ENCODE measurements at places on chromosomes 16 and 17.

DNA sequence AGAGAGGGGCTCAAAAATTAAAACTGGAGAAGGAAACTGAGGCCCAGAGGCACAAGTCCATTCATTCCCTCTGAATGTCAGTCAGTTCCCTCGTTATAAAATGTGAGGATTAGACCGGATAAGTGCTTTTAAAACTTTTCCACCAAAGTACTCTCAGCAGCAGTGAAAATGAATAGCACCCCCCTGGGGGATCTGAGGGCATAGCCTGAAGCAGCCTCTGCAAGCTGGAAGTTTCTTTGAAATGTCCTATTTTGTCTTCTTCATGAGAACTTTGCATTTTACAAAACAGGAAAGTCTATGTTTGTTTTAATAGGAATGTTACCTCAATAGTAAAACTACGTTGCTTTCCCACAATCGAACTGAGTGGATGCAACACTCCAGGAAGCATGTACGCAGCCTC, 273.0 kb downstream of the CEP112 start:
- DNase-seq: no peak

- DNase-seq: peak; percentile 97
These were observed 34.3 kb downstream of the STAT5A start for GRCh38 chr17:42322382-42323267.

- DNase-seq: no peak
These were observed 12.1 kb upstream of the NLK start for GRCh38 chr17:28030386-28030785.

DNA sequence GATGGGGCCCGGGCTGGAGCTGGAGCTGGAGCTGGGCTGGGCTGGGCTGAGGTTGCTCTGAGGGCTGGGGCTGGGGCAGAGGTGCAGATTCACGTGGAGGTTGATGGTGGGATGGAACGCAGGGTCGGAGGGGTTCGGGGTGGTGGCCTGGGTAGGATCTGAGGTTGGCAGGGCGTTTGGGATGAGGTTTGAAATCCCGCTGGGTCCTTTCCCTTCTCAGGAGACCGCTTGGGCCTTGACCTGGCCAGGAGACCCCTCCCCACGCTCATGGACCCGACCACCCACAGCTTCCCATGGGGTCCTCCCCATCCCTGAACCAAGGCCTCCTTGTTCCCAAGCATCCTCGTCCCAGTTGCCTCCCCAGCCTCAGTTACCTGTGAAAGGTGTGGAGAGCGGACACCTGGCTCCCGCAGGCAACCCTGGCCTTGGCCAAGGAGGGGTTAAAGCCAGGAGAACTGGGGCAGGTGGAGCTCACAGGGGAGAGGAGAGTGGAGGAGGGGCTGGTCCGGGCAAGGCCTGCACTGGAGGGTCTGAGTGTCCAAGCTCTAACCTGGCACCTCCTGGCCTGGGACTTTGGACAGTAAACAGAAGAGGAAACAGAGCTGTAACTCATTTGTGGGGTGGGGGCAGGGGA, at the start of gene ASGR2:
ASGR2 (minus strand) TSS at position 582 of the 634 bp plus-strand sequence. CDS start 582 bp downstream, outside the sequence.
- DNase-seq: peak; percentile 15

DNA sequence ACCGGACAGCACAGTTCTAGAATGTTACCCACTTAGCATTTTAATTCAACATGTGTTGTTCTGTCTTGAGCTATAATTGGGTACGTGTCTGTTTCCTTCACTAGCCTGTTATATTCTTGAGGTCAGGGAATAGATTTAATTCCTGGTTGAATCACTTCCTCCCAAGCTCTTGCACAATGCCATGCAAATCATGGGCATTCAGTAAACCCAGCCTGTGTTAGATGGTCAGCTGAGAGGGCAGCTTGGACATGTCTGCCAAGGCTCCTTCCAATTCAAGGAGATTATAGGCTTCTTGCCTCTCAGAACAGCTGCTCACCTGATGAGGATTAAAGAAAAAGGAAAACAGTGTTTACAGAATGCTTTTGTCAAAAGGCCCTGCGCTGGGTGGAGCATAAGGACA, 12.6 kb downstream of the C1QTNF1 start:
- DNase-seq: no peak

GRCh38 chr16:12255473-12255872, 278.9 kb downstream of the SNX29 start:
- no peak for DNase-seq

DNA sequence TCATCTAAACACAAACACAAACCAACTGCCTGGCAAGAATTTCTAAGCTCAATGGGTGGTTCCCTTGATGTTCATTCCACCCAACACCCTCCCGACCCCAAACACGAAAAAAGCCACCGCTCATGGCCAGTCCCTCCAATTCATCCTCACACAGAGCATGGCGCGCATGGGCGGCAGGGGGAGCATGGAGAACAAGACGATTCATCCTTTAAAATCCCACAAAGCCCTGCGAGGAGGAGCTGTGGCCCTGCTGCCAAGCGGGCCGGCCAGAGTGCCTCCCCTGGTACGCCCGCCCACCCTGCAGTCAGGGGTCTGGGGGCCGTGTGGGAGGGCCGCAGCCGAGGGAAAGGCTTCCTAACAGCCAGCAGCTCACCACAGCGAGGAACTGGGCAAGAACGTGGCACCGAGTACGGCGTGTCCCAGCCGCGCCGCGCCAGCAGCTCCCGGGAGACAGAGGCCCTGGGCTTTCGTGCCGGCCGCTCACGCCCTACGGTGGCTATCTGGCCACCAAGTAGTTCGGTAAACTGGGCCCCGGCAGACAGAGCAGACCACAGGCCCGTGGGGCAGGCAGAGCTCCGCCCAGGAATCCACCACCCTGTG, 60.9 kb downstream of the KLHDC4 start:
- DNase-seq: no peak

GRCh38 chr16:6949240-6949639, 383.4 kb upstream of the RBFOX1 start:
- no peak for DNase-seq

- no peak for DNase-seq
These were observed 113.6 kb downstream of the SMG6 start for GRCh38 chr17:2190014-2190413.

DNA sequence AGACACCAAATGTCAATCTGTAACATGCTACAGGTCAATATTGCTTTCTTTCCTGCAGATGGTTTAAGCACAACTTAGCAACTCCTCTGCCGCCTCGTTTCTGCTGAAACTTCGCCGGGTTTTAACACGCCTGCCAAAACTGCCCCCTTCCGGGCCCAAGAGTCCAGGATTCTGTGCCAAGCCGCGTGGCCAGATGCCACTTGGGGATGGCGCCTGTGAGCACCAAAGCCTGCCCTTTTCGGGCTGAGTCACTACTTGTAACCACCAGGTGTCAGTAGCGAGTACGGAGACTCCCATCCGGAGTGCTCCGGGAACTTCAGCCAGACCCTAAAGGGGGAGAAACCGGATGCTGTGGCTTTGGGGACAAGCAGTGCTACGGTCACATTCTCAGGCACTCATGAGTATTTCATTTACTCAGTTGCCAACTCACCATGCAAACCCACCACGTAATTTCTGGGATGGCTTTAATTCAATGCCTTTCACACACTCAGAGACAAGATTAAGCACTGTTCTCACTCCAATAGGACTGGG, 7.8 kb downstream of the PMP22 start:
- peak; percentile 32 for DNase-seq

DNA sequence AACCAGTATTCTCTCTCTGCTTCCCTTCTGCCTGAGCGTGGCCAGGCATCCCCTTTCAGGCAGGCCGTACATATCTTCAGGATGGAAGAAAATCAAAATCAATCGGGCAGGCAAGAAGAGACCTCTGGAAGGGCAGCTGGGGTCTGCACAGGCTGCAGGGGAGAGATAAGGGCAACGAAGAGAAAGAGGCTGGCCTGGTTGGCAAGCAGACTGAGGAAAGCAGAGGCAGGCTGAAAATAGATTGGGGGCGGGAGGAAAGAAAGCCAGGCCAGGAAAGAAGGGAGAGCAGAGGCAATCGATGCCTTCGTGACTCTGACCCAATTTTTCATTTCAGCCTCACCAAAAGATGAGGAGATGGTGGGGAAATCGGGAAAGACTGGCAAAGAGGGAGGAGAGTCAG, 18.1 kb downstream of the PIPOX start:
- DNase-seq: no peak

DNA sequence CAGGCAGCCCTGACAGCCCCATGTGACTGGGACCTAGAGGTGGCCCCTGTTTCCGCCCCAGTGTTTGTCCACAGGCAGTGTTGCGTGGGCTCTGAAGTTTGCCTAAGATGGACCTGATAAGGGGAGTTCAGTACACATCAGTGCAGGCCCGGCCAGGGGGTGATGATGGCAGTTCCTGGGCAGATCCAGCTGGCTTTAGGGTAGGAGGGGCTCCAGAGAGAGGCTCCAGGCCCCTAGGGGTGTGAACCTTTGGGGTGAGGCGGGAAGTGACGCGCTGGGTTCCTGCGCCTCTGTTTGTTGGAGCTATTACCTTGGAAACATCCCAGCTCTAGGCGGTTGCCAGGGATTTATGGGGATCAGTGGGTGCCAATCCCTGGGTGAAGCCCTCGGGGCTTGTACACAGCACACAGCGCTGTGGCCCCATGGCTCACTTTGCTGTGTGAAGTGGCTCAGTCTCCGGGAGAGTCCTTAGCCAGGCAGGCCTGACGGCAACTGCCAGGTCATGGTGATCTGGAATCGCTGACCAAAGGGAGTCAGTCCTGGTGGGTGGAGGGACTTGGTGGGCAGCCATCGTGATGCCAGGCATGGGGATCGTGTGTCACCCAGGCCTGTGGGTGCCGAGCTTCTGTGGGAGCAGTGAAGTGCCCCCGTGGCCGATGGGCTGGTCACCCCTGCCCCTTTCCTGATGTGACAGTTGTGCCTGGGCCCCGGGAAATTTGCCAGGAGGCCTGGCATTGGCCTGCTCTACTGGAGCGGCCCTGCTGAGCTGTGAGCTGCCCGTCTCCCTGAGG, 146.1 kb downstream of the SEC14L1 start:
- DNase-seq: no peak

DNA sequence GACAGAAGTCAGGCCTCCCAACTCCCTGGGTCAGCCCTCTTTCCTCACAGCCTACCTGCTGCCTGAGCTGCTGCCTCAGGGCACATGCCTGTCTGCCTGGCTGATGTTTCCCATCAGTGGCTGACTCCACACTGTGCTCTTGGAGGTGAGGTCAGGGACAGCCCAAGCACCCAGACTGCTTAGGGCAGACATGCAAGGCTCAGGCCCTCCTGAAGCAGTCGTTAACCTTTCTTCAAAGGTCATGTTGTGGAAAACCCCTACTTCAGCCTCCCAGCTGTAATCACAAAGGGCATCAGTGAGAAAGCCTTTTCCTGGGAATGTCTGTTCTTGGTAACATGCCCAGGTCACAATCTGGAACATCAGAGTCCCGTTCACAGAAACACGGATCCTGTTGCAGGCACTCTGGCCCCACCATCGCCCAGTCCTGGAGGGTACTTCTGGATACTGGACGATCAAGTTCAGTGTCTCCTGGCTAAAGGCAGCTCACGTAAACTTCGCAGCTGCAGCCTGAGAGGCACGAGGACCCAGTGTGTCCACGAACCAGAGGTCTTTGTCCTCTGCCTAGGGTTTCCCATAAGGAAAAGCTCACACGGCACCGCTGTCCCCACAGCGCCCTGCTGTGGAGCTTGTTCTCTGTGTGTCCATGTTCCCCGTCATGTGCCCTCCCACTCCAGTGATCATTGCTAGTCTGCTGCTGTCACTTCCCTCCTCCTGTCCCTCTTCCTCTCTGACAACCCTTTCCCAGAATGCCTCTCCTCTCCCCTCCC, 54.9 kb downstream of the GNAO1 start:
- no peak for DNase-seq

DNA sequence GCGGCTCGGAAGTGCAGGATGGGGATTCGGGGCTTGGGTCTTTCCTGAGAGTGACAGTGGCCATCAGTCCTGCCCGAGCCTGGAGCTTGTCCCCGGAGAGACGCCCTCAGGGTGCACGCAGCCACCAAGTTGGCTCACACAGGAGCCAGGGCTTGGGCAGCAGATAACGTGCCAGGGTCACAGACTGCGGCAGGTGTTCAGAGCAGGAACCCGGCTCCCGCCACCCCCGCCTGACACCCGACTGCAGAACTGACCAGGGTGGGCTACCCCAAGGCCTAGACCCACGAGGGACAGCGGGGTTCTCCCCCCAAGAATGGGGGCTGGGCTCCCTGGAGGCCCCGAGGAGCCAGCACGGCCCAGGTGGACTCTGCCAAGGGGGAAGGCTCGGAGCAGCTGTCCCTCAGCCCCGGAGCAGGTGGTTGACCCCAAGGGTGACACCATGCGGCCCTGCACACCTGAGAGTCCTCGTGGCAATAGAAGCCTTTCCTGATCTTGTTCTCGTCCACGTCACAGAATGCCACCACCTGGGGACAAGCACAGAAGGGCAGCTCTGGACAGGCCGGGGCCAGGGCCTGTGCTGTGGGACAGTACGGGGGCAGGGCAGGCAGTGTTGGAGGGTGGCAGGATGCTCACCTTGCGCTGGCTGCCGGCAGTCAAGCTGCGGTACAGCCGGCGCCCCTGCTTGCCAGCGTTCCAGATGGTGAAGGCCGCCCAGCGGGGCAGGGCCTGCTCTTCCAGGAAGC, 117.1 kb upstream of the ZNF750 start:
- DNase-seq: no peak

DNA sequence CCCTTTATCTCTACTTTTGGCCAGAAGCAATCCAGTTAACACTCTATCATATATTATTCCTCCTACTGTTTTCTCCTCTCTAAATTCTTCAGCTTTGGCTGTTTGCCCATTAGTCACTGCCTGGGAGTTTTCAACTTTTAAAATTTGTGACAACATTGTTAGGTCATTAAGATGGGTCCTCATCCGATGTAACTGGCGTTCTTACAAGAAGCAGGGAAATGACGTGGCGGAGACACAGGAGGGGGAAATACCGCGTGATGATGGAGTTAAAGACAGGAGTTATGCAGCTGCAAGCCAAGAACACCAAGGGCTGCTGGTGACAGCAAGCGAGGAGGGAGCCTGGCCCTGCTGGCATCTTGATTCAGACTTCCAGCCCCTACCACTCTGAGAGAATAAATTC, 34.8 kb upstream of the CPHXL start:
- peak; percentile 44 for DNase-seq

DNA sequence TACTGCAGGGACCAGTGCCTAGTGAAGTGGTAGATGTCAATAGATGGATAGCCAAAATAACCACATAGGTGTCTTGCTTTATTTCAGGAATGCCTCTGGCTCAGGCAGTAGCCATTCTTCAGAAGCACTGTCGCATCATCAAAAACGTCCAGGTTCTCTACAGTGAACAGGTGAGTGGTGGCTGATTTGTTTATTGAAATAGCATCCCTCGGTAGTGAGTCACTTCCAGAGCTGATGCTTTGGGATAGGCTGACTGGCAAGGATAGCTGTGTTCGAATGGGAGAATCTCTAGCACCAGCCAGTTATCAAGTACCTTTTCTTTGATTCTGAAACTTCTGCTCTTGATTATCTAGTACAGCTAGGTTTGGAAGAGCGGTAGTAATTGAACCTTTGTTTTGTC, 10.3 kb downstream of the PHAF1 start:
- DNase-seq: no peak

DNA sequence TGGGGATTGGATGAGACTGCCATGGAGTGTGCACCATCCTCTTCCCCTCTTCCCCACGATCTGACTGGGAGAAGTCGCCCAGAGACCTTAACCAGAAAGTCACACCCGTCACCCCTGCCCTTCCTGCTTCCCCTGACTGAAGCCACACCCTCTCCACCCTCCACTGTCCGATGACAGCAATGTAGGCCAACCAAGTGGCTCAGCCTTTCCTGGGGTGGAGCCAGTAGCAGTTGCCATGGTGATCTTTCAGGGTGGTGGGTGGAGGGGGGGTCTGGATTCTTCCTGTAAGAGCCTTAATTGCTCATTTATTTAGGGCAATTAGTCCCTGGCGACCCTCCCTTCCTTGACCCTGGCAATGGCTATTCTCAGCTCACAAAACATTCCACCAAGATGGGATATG, 37.5 kb upstream of the PHB1 start:
- no peak for DNase-seq

GRCh38 chr16:86515777-86516622, 5.7 kb downstream of the FOXF1 start:
- DNase-seq: no peak
